ENCODE measurements at places on chromosomes 5 and 9. TPM values are rescaled to one million over a fixed set of nuclear protein-coding genes. Genes with fewer than 3 reads are reported as not detected.

DNA sequence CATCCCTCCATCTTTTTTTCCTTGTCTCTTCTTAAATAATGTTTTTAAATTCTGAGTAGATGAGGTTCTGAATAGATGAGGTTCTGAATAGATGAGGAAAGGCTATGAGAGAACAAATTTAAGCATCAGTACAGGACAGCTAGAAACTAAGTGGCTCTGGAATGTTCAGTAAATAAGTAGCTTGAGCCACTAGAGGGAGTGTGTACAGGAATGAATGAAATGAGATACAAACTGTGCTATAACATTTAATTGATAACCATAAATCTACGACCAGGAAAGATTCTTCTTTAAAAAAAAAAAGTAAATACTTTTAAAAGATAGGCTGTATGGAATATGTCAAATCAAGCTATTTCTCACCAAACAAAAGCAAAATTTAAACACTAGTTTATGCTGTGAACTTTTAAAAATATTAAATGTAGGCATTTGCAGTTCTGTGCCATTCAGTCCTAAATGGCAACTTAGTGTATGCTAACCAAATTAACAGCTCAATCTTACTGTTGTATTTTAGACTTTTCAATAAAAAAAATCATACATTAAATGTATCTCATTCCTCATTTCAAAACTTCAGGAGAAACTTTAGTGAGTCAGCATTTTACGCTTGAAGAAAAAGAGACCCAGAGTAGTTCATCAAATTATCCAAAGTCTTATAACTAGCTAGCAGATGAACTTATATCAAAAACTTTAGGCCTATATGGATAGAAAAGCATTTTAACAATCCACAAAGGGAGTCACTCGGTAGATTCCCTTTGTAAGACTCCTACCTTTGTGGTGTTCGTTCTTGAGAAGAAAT, 70.4 kb upstream of the SNX2 start:
- H3K36me3 ChIP-seq, result no peaks in the 10 kb centered on the region
- no peak overlapping the region for H3K27ac ChIP-seq
- no peak overlapping the region for H3K4me3 ChIP-seq

DNA sequence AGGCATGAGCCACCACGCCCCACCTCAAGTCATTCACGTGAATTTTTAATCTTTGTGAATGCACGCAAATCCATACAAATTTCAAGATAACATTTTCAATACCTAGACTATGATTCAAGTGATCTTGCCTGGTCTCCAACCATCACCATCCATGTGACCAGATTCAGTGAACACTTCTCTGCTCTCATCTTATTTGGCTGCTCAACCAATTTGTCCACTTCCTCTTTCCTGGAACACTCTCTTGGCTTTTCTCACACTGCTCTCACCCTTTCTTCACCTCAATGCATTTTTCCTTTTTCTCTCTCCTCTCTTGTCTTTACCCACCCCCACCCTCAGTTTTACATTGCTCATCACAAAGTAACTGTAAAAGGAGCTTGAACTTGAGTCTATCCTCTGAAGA, 354.7 kb upstream of the KIF2A start:
- H3K36me3 ChIP-seq, result no peaks in the 10 kb centered on the region
- H3K27ac ChIP-seq, result no peak overlapping the region
- H3K4me3 ChIP-seq, result no peak overlapping the region
- peaks cover 2% of the 10 kb centered on the region for H3K27me3 ChIP-seq

Gene FAM169A
- 11.6 TPM for total RNA-seq

Gene SGCD
- total RNA-seq, result 0.43 TPM

Data from activated naive CD8-positive, alpha-beta T cell treated with anti-CD3 and anti-CD28 coated beads, Interleukin-2, amount 10 ng/mL, durations not matched to agents 7 days and 5 days (primary cell).